A172 (cell line): ENCODE measurements at places on chromosomes 3 and 15.

DNA sequence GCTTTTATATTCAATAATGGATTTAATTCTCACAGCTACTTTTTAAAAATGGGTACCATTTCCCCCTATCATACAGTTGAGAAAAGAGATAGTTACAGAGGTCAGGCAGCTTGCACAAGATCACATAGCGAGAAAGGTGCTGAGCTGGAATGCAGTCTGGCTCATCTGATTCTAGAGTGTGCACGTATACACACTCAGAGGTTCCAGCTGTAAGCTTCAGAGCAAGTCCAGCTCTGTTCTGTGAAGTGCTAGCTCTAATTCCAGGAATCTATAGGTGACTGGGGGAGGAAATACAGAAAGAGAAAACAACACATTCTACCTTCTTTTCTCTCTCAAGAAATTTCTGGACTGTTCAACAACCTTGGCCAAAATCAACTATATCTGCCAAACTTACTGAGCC is 318.7 kb downstream of the FOXP1 start:
- DNase-seq: no peak

GRCh38 chr15:66572146-66572545 is 6.3 kb upstream of the LCTL start:
- no peak for DNase-seq

DNA sequence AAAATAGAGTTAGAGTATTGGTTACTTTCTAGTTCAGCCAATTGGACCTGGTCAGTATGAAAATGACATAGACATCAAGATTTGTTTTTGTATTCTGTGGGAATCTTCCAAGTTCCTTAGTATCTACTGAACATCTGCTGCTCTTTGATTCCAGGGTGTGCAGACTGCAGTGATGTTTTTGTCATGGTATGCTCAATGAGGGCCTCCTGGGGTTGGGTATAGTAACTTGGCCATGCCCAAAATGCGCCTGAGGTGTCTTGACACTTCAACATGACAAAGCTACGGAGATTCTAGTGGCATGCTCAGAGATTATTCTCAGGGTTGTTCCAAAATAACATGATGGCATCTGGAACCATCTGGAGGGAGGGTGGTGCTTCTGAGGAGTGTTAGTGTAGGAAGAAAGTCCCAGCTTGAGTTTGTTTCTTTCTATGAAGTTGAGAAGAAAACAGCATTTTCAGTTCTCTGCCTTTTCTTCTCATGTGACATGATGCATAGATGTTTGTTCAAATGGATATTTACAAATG is 313.5 kb upstream of the TBL1XR1 start:
- DNase-seq: no peak

- no peak for DNase-seq
Measured at GRCh38 chr3:72434296-72434695, 413.9 kb downstream of the SHQ1 start.

DNA sequence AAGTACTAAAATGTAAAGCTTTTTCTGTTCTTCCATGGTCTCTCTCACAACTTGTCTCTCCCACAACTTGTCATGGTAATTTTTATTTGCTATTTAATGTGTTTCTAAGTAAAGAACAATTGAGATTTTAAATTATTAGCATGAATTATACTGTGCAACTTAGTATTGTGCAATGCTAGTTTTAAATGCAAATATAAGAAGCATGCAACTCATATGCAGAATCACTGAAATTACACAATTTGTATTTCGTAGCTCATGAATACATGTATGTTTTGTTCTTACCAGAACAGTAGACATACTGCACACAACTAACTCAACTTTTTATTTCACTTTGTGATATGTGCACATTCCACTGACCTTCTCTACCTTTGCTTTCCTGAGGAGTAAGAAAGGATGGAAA is 96.5 kb downstream of the SQOR start:
- DNase-seq: no peak
